Stimulated activated memory B cell treated with anti-CD40 and anti-IgM and Interleukin-4, amounts not matched to agents 10 μg/mL and 1 μg/mL and 100 μg/mL, for 72 hours (primary cell): ENCODE measurements at places on chromosomes 4 and X.

DNA sequence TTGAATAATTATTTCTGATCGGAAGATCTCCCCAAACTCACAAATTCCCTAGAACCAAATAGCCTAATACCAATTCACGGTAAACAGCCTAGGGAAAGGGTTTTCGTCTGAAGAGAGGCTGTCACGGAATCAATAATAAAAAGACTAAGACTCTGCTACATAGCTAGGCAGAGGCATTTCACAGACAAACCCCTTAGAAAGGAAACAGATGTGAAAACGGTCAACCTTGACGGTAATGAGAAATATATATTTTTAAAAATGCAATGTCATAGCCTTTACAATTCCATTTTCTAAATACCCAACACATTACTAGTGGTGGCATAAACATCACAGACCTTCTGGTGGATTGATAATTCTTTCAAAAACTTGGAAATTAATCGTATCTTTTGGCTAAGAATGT lies 28.4 kb downstream of the PROM1 start:
- no peak for ATAC-seq

GRCh38 chrX:136310411-136310810 lies 9.6 kb downstream of the ADGRG4 start:
- ATAC-seq = no peak

GRCh38 chr4:73761856-73762255 lies 21.5 kb downstream of the CXCL8 start:
- no peak for ATAC-seq

DNA sequence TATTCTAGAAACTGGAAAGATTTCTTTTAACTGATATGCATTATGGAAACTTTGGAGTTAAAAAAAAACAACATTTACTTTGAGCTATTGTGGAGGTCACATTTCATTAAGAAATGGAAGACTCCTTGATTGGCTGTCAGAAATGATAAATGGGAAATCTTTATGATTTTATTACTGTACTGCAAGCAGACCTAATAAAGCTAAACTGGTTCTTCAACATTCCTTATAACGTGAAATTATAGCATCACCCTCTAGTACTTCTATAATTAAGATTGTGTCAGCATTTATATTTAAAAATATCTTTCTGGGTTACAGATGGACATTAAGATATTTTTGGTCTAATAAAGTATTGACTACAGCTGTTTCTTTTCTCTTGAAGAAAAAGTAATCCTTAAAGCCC lies 213.8 kb upstream of the PACRGL start:
- ATAC-seq = no peak

GRCh38 chr4:47647544-47647943 lies 162.5 kb downstream of the ATP10D start:
- ATAC-seq = no peak

DNA sequence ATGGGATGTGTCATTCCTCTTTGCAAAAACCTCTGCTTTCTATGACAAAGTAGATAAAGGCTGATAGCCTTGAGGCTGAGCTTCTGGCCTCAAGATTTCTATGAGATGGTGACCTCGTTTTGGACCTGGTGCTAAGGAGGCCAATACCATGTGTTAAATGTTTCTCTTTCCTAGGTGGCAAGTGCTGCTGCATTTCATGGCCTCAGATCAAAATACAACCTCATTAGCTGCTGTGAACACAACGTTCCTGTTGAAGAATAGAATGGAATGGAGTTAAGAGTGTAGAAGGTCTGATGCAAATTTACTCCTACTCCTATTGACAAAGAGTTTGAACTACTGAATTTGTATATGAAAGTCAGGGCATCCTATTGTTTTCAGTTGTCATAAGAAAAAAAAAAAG lies 112.0 kb downstream of the C4orf51 start:
- ATAC-seq = no peak

DNA sequence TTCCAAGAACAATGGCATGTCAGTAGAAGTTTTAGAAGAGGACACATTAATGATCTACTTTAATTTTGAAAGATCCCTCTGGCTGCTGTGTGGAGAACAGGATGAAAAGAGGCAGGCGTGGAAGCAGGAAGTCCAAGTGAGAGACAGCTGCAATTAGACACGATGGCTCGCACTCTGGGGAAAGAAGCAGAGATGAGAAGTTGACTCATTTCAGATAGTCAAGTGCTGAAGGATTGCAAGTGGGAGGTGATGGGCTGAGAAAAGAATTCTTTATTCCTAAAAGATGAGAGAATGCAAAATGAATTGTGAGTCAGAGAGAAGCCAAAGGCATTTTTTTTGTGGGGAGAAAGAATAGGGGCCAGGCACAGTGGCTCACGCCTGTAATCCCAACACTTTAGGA lies 16.5 kb downstream of the RXFP1 start:
- no peak for ATAC-seq

- no peak for ATAC-seq
Observed at GRCh38 chr4:60296386-60296785, 903.7 kb upstream of the ADGRL3 start.

DNA sequence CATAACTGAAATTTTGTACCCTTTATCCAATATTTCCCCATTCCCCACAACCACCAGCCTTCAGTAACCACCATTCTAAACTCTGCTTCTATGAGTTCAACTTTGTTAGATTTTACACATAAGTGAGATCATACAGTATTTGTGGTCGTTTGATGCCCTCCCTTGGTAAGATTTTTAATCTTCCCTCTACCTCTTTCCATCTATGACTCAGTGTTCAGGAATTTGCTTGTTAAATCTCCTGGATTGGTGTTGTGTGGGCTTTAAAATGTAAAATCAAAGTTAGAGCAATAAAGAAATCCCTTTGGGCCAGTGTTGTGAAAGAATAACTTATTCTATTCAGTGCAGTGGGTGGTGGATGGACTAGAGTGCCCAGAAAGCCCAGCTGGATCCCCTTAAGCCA lies 37.4 kb downstream of the SLC16A2 start:
- ATAC-seq = no peak

DNA sequence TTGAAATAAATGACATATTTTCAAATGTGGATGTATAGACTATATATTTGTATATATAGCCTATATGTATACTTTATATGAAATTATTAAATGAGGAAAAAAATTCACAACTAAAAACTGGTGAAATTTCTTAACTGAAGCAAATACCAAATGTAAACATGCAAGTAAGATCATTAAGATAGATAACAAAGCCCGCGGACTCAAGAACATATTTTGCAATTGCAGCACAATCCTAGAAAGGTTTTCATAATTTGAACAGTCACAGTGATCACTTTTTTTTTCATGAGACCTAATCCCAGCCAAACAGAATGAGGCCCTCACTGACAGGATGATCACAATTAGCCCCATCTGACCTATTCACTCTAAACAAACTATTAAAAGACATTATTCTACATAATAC lies 123.2 kb downstream of the SPOCK3 start:
- no peak for ATAC-seq

DNA sequence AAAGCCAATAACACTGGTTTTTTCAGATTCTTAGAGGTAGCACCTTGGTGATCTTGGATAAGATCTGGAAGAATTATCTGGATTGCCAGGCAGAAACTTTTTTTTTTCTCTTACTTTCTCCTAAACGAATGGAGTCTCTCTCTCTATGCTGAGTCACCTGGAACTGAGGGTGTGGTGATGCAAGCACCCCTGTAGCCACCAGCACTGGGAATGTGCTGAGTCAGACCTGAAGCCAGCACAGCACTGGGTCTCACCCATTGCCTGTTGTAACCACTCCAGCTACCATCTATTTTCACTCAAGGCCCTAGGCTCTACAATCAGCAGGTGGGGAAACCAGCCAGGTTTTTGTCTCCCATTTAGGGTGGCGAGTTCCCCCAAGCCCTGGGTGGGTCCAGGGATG lies 923.8 kb downstream of the RAPGEF2 start:
- no peak for ATAC-seq

GRCh38 chrX:71095981-71096759 lies 519 bp downstream of the FOXO4 start:
- ATAC-seq = peak; percentile 71

- no peak for ATAC-seq
Observed at GRCh38 chr4:121098266-121098665, 25.9 kb upstream of the NDNF start.

DNA sequence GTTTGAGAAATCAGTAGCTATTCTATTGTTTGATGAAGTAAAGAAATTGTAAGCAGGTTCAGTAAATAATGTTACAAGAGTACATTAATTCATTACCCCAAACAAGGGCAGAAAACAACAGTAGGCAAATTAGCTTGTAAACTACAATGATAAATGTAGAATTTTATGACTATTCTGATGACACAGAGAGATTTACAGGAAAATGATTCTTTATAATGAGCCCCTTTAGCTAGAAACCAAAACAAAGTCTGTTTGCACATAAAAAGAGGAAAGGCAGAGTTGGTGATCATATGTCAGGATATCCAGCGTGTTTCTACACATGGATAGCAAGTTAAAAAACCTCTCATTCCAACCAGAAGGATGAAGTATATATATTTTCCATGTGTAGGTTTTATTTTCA lies 204.8 kb downstream of the CFAP299 start:
- no peak for ATAC-seq

GRCh38 chr4:7377223-7377865 lies 57.4 kb downstream of the PSAPL1 start:
- no peak for ATAC-seq

GRCh38 chr4:25807102-25807728 lies 55.6 kb downstream of the SEL1L3 start:
- ATAC-seq = no peak

DNA sequence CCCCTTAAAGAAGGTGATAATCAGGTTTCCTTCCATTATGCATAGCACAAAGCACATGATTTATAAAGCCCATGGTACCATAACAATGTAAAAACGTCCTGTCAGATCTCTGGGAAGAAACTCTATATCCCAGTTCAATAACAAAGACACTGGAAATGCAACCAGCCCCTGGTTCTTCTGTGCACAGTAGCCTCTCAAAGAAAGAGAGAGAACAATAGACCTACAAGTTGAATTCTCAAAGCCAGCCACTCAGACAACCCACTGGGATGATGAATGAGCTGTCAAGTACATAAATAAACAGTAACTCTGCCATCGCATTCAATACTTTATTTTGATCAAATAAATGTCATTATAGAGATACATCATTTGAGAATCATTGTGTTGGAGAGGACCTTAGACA lies 400.1 kb upstream of the CPEB2 start:
- ATAC-seq = no peak

DNA sequence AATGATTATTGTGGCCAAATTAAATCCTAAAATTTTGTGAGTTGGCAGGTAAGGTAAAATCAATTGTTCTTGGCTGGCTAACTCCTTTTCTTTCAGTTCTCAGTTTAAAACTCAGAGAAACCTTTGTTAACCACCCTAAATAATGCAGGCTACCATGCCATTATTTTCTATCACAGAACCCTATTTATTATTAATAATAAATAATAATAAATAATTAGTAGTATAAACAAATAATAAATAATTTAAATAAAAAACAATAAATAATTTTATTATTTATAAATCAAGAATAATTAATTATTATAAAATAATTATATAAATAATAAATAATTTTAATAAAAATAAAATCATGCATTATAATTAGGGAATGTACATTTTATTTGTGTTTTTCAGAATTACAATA lies 390.3 kb downstream of the ARHGAP24 start:
- ATAC-seq = no peak

DNA sequence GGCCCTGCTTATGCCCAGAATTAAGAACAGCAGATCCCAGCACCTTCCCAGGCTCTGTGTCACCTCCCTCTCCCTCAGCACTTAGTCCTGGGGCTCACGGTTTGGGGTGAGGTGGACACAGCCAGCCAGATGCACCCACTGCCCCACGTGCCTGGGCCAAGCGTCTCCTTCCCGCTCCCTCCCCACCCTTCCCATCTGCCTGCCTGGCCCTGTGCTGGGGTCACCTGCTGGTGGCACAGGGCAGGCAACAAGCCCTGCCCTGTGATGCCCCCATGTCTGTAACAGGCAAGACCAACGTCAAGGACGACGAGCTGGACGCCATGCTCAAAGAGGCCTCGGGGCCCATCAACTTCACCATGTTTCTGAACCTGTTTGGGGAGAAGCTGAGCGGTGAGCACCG lies 5.3 kb downstream of the MYL5 start:
- no peak for ATAC-seq

- ATAC-seq = no peak
Observed at GRCh38 chr4:187103351-187103750, 379.7 kb upstream of the FAT1 start.

DNA sequence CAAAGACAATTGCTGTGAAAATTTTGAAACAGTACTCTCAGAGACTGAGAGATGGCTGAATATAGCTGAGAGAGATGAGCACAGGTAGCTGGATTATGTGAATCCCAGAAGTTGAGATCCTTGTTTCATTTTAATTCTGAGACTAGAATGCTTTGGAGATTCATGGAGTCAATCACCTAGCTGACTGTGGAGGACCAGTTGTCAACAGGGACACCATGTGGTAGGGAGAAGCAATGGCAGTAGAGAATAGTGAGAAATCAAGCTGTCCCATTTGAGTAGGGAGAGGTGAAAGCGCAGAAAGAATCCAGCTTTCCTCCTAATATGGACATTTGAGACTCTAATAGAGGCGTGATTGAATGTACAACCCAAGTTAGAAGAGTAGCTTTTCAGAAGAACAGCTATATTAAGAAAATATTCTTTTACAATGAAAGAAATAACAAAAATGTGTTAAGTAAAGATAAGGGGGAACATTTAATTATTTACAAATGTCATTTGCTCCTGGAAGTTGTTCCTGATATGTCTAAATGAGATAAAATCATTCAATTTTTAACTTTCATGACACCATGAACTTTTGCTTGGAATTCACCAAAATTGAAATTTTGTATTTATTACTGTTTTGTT lies 30.3 kb upstream of the GLRB start:
- ATAC-seq = no peak

- no peak for ATAC-seq
Observed at GRCh38 chrX:17550011-17550410, 175.0 kb downstream of the NHS start.

DNA sequence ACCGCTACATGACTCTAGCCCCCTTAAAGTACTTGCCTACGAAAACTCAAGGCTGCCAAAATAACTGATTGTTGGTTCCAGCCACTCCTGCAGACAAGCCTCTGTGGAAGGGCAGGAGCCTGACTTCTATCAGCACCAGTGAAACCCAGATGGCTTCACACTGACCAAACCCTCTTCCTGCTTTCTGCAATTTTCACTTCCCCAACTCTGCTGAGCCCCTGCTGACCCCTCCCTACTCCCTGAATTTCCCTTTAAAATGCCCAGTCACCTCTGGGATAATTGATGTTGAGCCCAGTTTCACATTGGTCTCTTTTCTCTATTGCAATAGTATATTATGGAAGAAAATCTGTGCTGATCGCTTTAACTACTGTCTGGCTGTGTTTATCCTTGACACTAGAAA lies 61.6 kb upstream of the STS start:
- no peak for ATAC-seq

- no peak for ATAC-seq
Observed at GRCh38 chr4:74618166-74618565, 173.2 kb downstream of the AREG start.

GRCh38 chrX:136806891-136807410 lies 26.2 kb upstream of the ARHGEF6 start:
- ATAC-seq = no peak

DNA sequence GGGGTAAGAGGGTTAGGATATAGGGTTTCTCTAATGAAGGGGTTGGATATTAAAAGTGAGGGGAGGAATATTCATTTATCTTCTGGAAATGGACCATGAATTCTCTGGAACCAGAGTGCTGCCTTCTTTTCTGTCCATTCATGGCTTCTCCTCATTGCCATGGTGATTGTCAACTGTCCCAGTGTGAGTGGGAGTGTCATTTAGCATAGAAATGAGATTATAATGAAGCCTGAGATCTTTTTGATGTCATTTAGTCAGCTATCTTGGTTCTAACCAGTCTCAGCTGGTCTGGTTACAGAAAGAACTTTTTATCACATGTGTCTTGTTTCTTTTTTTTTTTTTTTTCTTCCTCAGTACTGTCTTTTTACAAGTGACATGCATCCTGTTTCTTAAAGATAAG lies 497.3 kb upstream of the PITX2 start:
- ATAC-seq = no peak
